MCF 10A (cell line): ENCODE measurements at places on chromosomes 3 and 15. TPM values are rescaled to one million over a fixed set of nuclear protein-coding genes. Genes with fewer than 3 reads are reported as not detected.

GNAT1 gene
- 0.49 TPM in 1 of 2 replicates, not detected in the other for total RNA-seq

ZNF620 gene
- total RNA-seq: 2.8 and 2.9 TPM in 2 replicates

SLC28A1 gene
- total RNA-seq: not detected in 2 replicates

KNG1 gene
- total RNA-seq: not detected in 2 replicates

TADA3 gene
- total RNA-seq: 72.0 and 77.1 TPM in 2 replicates

CCDC9B gene
- 36.0 and 45.3 TPM in 2 replicates for total RNA-seq

CSPG5 gene
- total RNA-seq: 0.44 and 0.71 TPM in 2 replicates

CD200R1 gene
- total RNA-seq: not detected in 2 replicates

RHCG gene
- not detected in 2 replicates for total RNA-seq

NUTM1 gene
- not detected in 2 replicates for total RNA-seq

EPM2AIP1 gene
- 12.0 and 12.9 TPM in 2 replicates for total RNA-seq

FBXL2 gene
- total RNA-seq: 9.6 and 9.8 TPM in 2 replicates

IL17RB gene
- 0.19 and 0.42 TPM in 2 replicates for total RNA-seq

GRCh38 chr3:49415931-49416601 lies 3.8 kb downstream of the TCTA start:
- DNase-seq: no peak

- DNase-seq: no peak
Measured at GRCh38 chr15:64112073-64112772, 16.4 kb downstream of the SNX1 start.

GRCh38 chr3:127988770-127989557 lies 63.3 kb upstream of the SEC61A1 start:
- DNase-seq: no peak

DNA sequence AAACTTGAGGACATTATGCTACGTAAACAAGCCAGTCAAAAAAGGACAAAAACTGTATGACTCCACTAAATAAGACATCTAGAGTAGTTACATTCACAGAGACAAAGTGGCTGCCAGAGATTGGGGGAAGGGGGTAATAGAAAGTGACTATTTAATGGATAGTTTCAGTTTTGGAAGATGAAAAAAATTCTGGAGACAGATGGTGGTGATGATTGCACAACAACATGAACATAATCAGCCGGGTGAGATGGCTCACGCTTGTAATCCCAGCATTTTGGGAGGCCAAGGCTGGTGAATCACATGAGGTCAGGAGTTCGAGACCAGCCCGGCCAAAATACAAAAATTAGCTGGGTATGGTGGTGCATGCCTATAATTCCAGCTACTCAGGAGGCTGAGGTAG lies 40.6 kb downstream of the DPP8 start:
- DNase-seq: peak; percentile 33

DNA sequence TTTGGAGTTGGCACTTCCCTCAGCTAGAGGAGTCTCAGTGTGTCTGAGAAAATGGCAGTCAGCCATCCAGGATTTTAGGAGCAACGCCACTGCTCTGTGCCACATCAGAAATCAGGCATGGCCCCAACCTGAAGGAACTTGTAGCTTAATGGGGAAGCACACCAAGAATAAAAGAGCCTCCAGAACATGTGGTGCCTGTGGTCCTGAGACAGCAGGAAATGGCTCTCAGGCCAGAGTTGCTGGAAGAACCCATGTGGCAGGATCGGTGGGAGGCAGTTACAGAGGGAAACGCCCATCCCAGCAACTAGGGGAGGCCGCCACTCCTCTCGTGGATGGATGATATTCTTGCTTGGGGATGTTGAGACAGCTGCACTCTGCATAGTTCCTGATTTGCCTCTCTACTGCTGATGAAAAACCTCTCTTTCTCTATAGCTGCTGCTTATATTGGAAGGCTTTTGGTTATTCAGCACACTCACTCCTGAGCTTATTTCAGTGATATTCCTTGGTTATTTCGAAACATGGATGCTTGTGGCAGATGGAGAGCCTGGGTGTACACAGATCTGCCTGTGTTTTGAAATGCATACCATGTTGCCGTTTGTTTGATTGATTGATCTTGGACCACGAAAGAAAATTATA lies 52.4 kb downstream of the KLHL25 start:
- DNase-seq: no peak

DNA sequence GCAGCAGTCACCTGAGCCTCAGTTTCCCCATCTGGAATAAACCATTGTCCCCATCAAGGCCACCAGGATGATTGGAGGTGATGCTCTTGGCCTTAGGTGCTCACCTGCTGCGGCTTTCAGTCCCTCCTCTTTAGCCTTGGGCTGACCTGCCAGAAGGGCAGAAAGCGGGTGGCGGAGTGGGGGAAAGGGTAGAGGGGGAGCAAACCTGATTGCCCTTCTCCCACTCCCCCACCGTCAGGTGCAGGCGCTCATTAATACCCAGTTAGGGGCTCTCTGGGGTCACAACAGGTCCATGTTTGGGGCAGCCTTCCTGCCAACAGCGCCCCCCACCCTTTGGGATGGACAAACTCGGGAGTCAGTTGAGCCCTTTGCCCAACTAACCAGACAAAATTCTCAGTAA lies 50.5 kb downstream of the GRIP2 start:
- no peak for DNase-seq

DNA sequence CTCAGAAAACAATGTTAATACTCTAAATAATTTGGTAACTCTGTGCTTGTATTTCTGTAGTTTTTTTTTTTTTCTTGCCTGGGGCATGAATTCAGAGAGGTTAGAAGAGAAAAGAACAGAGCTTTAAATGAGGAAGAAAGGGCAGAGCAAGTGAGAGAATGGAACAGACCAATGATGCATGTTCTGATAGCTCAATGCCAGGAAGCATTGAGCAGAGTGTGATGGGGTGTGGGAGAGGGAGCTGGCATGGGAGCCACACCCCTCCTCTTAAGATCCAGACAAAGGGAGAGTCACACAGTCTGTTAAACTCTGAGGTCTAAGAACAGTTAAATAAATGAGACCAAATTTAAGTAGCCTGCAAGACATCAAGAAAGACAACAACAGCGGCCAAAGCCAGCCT lies 538.6 kb downstream of the TUSC7 start:
- DNase-seq: no peak

- DNase-seq: no peak
Measured at GRCh38 chr3:53747559-53747958, 98.7 kb downstream of the CHDH start.

DNA sequence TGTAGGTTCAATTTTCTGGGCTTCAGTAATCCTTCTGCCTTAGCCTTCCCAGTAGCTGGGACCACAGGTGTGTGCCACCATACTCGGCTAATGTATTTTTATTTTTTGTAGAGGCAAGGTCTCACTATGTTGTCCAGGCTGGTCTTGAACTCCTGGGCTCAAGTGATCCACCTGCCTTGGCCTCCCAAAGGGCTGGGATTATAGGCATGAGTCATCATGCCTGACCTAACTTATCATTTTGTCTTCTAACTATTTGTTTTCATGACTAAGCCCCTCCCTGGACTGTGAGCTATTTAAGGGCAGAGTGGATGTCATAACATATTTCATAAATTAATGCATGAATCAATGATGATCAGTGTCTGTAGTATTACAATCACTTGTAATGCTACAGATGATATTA lies 56.1 kb upstream of the PIAS1 start:
- peak; percentile 92 for DNase-seq

DNA sequence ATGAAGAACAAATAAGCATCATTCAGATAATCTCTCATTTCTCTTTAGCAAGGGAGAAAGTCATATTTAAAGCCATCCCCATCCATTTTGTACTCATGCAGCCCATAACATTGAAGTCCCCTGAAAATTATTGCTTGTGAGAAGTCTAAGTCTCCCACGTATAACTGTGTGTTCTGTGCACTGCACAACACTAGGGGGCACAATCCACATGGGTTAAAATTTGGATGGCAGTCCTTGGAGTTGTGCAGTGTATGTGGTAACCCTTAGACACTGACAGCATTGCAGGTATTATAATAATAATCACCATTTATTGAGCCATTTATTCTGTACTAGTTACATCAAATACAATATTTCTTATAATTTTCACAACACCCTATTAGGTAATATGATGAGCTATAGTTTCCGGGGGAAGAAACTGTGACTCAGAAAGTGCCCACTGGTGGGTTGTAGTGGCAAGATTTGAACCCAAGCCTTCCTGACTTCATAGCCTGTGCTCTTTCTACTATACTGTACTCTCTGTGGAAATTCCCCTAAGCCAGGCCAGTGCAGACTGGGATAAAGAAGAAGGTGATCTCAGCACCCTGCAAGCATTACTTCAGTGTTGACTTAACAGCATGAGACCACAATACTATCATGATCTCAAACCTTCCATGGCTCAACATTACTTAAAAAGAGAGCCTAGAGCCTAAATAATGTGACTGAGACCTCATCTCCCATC lies 15.7 kb downstream of the KCNAB1 start:
- DNase-seq: peak; percentile 26

DNA sequence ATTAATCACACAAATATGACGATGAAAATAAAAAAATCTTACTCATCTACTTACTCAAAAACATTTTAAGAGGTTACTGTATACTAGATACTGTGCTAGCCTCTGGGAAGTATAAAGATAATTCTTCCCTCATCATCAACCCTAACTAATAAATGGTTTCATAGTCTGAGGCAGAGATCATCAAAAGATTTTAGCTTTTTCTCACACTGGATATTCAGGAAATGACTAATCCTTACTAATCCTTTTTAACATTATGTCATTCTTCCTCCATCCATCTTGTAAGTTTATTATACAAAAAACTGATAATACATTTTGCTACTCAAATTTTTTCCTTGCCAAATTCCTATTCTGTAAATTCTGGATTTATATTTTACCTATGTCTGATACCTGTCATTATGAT lies 29.7 kb downstream of the ACAD11 start:
- DNase-seq: peak; percentile 42

- DNase-seq: peak; percentile 96
Measured at GRCh38 chr3:150216041-150216811, 191.9 kb upstream of the TSC22D2 start.

GRCh38 chr15:66774001-66774814 lies 72.2 kb downstream of the SMAD6 start:
- peak; percentile 80 for DNase-seq

DNA sequence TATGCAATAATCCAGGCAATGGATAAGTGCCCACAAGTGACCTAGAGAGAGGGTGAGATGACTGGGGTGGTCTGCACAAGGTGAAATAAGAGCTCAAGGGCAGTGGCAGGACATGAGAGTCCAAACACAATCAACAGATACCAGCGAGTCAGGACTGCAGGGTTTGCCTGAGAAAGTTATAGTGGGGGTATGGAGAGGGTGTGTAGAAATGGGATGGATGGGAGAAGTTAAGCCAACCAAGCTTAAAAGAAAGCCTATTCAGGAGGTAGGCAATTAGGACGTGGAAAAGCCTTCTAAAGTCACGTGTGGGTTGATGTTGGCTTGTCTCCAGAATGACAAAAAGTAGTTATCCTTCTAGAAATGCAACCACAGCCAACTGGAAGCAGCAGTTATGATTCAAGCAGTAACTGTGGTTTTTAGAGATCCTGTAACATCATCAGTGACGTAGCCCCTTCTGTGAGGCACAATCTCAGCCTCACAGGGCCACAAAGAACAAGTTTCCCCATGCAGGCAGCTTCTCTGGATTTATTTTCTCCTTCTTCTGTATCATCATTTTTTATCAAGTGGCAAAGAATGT lies 56.1 kb downstream of the FAM174B start:
- peak; percentile 23 for DNase-seq

DNA sequence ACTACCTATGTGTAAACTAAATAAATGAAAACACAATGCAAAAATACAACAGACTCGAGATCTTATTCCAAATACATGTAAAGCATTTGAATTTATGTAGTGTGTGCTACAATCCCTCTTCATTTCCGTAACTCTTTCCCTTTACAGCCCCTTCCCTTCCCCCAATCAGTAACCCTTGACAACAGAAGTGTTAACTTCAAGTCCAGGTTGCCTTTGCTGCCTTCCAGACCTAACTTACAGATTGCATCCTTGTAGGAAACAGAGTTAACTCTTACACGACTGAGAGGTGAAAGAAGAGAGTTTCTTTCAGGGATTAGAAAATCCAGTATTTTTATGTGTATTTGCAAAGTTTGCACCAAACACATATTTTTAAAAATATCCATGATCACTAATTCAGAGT lies 1.4 kb upstream of the ROBO1 start:
- DNase-seq: no peak

DNA sequence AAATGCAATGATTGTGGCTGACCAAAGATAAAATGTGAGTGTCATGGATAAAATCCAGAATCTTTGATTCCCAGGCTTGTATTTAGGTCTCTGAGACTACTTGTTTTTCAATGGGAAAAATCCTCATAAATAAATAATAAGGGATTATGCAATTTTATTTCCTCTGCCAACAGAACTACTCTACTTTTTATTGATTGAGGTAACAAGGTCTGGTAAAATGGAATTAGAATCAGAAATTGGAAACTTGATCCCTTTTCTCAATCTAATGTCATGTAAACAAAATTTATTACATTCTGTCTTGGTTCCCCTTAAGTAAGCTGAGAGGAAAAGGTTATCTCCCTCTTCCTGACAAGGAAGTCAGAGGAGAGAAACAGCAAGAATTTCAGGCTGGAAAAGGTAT lies 48.3 kb upstream of the CCDC50 start:
- no peak for DNase-seq
